ENCODE measurements at places on chromosomes 3 and 15.

DNA sequence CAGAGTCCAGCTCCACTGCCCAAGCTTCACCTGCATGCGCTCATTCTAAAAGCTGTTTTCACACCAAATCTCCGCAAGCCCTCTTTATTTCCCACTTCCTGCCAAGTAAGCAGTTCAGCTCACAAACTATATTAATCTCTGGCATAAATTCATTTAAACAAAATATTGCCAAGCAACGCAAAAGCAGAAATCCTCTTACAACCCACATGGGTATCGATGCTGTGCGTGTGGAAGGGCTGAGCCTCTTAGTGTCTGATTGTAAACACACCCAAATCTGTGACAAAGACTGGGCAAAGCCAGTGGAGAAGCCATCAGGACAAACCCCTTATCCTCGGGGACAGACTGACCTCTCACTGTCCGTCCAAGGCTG, 124.3 kb upstream of the ATP2B2 start:
- DNase-seq = no peak

- DNase-seq = no peak
Observed at GRCh38 chr15:51133140-51133765, 38.5 kb upstream of the TNFAIP8L3 start.

- DNase-seq = no peak
Observed at GRCh38 chr15:69117431-69117871, 43.0 kb upstream of the GLCE start.

GRCh38 chr3:56197259-56197965, 270.9 kb downstream of the ERC2 start:
- no peak for DNase-seq
